ENCODE measurements at places on chromosomes 1 and 21.

DNA sequence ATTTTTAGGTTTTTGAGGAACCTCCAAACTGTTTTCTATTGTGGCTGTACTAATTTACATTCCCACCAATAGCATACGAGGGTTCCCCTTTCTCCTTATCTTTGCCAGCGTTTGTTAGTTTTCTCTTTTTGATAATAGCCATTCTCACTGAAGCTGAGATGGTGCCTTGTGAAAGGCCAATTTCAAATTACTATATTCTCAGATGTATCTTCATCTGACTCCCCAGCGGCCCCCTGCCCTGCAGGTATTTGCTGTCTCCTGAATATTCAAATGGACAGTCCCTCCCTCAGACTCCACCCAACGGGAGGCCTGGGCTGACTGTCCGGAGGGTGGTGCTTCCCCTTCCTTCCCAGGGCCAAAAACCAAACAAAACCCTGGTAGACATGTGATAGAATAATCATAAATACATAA lies 33.5 kb upstream of the TARBP1 start:
- no peak for DNase-seq

DNA sequence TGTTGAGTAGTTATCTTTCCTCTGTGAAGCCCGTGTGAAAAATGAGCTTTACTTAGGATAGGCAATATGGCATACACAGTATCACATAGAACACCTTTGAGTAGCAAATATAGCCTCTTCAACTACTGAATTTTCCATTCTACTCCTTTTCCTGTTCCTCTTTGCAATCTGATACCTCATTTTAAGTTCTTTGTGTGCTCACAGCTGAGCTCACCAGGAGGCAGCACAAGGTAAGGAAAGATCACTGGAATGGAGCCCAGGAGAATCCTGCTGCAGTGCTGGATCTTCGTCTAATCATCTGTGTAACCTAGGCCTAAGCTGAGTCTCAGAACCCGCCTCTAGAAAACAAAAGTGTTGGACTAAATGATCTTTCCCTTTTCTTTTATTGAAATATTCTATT lies 171.0 kb downstream of the LRRC40 start:
- no peak for DNase-seq

- DNase-seq: no peak
These were observed 90.7 kb upstream of the GFI1 start for GRCh38 chr1:92577261-92577895.

GRCh38 chr1:97334454-97334853 lies 586.4 kb downstream of the DPYD start:
- no peak for DNase-seq

DNA sequence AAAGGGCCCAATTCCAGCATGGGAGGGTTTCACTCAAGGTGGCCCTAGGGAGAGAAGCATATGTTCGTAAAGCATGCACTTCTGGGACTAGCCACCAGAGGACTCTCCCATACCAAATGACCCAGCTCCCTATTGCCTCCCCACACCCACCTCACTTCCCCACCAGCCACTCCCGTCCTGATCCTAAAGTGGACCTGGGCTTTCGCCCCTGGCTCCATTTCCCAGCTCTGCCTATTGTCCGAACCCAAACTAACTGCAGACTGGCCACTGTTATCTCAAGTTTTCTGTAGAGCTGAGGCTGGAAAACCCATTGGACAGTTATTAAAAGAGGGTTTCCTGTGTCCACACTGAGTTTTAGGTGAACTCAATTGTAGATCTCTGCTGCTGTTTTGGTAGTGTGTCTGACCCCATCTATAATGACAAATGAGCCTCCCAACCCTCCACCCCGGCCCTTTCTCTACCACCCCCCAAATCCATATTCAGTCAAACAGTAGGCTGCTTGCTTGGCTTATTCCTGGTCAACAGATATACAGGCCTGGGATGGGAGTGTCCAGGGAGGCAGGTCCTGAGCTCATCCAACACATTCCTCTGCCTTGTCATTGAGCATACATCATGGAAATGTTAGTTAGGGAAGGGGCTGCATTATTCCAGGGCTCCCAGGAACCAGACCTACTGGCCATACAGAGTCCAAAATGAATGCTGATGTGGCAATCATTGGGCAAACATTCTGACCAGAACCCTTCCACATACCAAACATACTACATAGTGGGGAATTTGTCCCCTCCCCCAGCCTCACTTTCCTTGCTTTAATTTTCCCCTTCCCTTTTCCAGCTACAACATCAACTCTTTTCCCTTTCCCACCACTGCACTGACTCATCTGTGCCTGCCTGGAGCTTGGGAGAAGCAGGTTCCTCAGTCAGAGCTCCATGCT lies 59.2 kb downstream of the ABCA4 start:
- DNase-seq: peak; percentile 43

GRCh38 chr1:229408458-229409037 lies 25.3 kb downstream of the ACTA1 start:
- no peak for DNase-seq

- DNase-seq: no peak
These were observed 472.1 kb downstream of the PLPP3 start for GRCh38 chr1:56107275-56107638.
